ENCODE measurements at places on chromosomes 11 and 22.

DNA sequence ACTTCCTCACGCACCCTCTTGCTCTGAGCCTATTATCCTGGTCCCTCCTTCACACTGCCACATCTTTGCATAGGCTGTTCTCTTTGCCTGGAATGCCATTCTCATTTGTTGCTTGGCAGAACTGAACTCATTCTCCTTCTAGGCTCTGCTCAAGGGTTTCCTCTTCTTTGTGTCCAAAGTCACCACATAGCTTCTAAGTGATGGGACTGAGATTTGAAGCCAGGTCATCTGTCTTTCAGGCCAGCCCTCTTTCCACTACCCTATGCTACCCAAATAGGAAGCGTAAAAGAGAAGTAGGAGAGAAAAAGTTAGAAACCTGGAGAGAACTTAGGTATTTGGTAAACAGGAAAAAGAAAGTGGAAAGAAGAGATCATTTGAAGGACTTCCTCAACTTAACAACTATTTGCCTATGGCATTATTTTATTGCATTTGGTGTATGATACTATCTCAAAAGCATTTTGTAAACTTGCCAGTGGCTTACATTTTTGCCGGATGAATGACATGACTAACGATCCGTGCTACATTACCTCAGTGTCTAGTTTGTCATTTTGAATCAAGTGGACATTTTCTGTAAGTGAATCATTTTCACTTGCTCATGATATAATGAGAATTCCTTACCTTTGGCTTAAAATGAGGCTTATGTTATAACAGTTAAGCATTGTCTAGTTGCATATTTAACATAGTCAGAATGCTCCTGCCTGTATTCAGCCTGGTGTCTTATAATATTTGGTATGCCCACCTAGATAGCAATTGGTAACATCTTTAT, 18.5 kb downstream of the NF2 start:
- DNase-seq = no peak

GRCh38 chr22:47390026-47390970, 627.8 kb downstream of the TBC1D22A start:
- no peak for DNase-seq

DNA sequence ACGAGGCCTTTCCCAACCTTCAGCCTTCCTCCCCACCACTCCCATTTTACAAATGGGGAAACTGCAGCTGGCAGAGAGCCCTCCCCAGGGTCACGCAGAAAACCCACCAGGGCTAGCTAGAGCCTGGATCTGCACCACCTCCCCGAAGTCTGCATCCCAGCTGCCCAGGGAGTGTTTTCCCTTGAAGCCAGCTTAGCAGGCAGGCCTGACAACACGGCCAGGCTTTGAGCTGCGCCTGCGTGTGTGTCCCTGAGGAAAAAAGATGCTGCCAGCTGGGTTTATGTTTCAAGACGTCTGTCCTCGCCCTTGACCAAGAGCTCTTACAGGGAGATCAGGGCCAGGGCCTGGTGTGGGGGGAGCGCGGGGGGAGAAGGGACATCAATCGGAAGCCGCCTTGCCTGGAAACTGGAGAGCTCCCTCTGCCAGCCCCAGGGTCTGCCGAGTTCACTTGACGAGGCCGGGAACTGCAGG, 20.3 kb downstream of the WNT11 start:
- no peak for DNase-seq

DNA sequence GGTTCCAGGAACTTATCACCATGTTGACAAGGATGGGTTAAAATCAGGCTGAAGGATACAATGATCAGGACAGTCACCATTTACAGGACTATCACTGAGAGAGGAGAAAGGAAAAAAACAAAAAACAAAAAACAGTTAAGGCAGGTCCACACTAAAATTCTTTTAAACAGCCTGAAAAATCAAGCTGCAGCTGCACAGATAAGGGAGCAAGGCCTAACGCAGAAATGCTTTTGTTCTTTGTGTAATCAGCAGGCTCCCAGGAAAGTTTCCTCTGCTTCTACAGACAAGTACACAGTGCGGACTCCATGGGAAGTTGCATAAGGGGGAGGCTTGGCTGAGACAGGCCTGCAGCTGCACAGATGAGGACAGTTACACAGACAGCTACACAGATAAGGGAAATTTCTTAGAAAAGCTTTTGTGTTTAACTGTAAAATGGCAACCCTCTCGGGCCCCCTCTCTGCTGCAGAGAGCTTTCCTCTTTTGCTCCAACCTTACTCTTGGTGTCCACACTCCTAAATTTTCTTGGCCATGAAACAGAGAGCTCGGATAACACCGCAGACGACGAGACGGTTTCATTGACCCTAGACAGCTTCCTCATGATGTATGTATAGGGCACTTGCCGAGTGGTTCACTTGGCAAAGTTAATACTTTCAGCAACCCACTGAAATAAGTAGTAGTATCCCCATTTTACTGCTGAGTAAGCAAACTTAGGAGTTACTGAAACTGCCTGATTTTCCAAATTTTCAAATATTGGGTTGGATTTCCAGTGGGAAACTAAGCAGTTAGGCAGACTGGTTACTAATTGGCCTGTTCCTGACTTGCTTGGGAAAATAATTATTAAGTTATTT, 45.5 kb downstream of the PIWIL3 start:
- DNase-seq = no peak

DNA sequence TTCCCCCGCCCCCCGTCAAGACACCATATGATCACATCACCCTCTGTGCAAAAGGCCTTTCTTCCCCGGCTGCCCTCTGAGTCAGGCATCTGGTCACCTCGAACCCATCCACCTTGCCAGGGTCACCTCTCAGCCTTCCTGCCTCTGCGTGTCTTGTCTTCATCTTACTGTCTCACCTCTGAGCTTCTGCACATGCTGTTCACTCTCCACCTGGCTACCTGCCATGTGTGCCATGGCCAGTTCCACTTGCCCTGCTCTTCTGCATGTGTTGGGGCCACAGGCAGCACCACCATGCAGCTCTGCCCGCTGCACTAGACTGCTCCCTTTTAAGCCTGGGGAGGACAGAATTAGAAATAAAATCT, 9.8 kb downstream of the ZNF74 start:
- DNase-seq = no peak

DNA sequence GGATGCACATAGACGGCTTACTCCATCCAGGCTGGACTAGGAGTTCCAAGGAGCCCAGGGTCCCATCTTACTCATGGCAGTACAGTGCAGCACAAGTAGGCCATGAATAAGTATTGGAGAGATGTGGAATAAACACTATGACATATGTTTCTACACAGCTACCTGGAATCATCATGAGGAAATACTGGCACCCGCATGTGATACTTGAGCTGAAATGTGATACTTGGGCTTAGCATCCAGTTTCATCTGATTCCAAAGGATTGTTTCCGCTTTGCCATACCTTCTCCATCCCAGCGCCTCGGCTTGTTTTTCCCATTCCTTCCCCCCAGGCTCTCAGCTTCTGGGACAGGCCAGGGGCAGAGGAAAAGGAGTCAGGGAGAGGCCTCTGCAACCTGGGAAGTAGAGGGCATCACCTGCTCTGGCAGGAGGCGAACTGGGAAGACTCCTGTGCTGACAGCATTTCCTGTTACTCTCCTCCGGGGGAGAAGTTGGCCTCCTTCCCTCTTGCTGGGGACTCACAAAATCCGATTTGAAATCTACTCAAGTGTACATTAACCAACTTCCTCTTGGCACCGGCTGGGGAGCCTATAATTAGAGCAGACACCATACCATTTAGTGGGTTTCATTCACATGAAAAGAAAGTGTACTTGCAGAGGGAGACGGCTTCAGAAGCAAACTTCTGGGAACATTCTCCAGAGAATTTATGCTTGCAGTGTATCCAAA, 187.8 kb downstream of the MIAT start:
- no peak for DNase-seq

DNA sequence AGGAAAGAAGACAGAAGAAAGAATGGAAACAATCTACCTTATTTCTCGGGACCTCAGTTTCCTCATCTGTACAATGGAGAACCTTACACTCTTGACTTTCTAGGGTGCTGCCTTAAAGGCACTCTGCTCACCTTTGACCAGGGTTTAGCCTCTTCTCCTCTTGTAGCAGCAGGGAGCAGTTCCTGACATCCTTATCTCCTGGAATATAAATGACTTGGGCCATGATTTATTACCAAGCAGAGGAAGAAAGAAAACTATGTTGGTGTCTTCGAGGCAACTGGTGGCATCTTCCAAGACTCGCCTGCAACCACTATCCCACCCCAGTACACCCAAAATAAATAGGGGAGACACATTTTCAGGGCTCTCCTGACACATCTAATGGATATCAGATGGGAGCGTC, 314.2 kb downstream of the BUD13 start:
- no peak for DNase-seq

- no peak for DNase-seq
Measured at GRCh38 chr11:117189191-117189940, 9.8 kb upstream of the TAGLN start.

DNA sequence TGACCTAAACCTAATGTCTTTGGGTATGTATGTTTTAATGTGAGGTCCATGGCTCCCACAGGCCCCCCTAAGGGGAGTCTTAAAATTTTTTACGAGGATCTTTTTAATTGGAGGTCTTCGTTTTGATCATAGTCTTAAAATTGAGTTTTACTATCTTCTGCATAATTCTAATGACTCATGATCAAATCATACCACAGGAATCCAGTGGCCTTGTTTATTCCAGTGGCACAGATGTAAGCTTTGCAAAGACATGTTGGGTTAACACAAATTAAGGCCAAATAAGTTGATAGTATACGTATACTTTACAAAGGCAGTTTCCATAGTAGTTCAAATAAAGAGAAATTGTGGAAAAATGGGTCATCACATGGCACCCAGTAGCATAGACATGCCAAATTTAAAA, 33.9 kb upstream of the FJX1 start:
- DNase-seq = no peak

GRCh38 chr11:123672568-123672967, 18.1 kb upstream of the SCN3B start:
- DNase-seq = no peak

GRCh38 chr11:62664405-62665074, 470 bp downstream of the C11orf98 start:
- DNase-seq = no peak

DNA sequence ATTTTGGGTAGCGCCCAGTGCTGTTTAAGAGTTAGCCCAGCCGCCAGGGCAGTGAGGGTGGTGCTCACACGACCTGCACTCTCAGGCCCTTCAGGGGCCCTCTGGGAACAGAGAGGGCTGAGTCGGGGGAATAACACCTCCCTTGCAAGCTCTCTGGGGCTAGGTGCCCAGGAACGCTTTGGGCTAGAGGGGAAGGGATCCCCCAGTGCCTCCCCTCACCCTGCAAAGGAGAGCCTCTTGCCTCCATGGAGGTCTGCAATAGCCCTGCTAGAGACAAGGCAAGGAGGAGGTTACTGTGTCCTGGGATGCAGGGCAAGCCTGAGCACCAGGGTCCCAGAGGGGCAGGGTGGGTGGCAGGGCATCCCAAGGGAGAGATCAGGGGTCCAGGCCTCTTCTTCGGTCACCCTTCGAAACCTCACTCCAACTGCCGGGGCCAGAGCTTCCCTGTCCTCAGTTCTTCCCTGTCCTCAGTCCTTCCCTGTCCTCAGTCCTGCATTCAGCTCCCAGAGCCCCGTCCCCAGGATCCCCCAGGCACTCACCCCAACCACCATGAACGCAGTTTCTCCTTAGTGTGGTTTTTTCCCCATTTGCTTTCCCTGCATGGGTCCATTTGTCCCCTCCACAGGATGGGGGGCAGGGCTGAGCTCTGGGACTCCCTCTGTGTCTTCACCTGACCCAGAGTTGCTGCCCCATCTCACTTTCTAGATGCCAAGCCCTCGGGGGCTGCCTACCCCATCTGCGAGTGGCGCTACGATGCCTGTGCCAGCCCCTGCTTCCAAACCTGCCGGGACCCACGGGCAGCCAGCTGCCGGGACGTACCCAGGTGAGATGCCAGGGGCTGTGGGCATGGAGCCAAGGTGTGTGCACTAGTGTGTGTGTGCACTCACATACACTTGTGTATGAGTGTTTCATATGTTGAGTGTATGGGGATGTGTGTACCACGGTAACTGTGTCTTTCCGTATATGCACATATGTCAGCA, 60.8 kb downstream of the OTOG start:
- no peak for DNase-seq

DNA sequence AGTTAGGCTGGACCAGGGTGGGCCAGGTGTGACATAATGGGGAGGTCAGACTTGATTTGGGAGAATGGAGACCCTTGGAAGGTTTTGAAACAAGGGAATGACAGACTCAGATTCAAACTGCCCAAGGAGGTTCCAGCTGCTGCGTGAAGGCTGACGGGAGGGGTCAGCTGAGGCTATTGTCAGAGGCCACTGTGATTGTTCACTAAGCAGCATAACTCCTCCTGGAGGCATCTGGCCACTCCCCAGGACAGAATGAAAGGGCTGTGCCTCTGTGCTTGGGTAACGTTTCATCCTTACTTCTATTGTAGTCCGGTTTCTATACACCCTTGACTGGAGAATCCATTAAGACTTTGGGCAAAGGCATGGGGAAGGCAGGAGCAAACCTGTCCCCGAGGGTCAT, 126.6 kb downstream of the DSCAML1 start:
- DNase-seq = no peak

GRCh38 chr11:76265771-76266241, 59.5 kb upstream of the WNT11 start:
- no peak for DNase-seq

- no peak for DNase-seq
Measured at GRCh38 chr11:84906995-84907394, 720.1 kb downstream of the DLG2 start.

DNA sequence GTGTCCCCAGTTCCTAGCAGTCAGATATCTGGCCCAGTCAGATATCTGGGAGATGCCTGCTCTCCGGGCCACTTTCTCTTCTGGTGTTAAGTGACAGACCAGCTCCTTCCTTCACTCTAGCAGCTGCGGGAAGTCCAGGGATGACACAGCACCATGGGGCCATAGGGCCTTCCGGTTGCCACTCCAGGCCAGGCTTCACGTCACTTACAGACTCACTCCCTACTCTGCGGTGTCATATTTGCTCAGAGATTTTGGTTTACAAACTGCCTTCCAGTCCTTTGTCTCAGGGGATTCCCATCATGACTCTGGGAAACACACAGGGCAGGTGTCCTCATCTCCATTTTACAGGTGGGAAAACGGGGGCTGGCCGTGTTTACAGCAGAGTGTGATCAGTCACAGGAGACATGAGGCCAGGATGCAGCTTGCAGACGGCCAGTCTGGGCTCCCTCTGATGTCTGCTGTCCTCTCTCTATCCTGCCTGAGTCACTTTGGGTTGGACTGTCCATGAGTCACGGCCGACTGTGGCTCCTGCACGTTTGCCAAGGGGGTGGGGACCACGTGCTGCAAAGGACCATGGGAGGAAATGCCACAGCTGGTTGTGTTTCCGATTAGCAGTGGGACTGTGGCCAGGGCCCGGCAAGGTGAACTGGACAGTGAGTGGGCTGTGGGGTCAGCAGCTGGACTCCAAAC, 8.2 kb upstream of the TBC1D22A start:
- no peak for DNase-seq

- no peak for DNase-seq
Measured at GRCh38 chr11:44592125-44592940, 26.9 kb downstream of the CD82 start.

Data from cortex of kidney (tissue), 1 donor.